ENCODE measurements at places on chromosomes 3 and 15.
A peak's percentile ranks its signal among the peaks of the same experiment; 100 is the strongest.

GRCh38 chr15:57730876-57731275 lies 24.4 kb downstream of the POLR2M start:
- H3K27me3 ChIP-seq, result no peaks in the 10 kb centered on the region
- H3K27ac ChIP-seq, result no peak overlapping the region
- peaks cover 16% of the 10 kb centered on the region for H3K4me1 ChIP-seq
- no peak for DNase-seq
- H3K36me3 ChIP-seq, result no peaks in the 10 kb centered on the region
- H3K4me3 ChIP-seq, result no peak overlapping the region

GRCh38 chr3:128484404-128485281 lies 8.4 kb downstream of the GATA2 start:
- peaks cover 96% of the 10 kb centered on the region for H3K4me1 ChIP-seq
- peak overlapping the region; percentile 94 for H3K27ac ChIP-seq
- peaks cover 100% of the 10 kb centered on the region for H3K27me3 ChIP-seq
- peaks cover 6% of the 10 kb centered on the region for H3K36me3 ChIP-seq
- H3K4me3 ChIP-seq, result peak overlapping the region; percentile 81
- DNase-seq, result no peak

GRCh38 chr3:110791995-110792686 lies 279.5 kb upstream of the NECTIN3 start:
- H3K4me1 ChIP-seq, result no peaks in the 10 kb centered on the region
- H3K27me3 ChIP-seq, result no peaks in the 10 kb centered on the region
- H3K4me3 ChIP-seq, result no peak overlapping the region
- no peak overlapping the region for H3K27ac ChIP-seq
- no peak for DNase-seq
- no peaks in the 10 kb centered on the region for H3K36me3 ChIP-seq

DNA sequence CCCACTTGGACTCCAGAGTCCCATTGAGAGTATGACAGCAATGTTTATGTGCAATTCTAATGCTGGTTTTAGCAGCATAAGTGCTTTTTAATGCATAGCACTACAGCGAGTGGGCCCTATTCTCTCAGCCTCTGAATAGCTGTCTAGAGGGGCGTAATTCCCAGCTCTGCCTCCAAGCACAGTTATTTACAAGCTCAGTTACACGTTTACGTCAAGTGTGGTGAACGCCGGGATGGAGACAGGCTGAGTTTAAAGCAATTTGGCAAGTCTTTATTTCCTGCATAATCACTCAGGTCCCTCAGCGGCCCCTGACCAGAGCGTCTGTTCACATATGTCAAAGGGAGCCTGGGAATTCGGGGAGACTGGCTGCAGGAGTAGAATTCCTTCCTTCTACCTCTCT lies 43.9 kb downstream of the SOX14 start:
- peaks cover 22% of the 10 kb centered on the region for H3K27me3 ChIP-seq
- no peak overlapping the region for H3K27ac ChIP-seq
- no peaks in the 10 kb centered on the region for H3K36me3 ChIP-seq
- no peaks in the 10 kb centered on the region for H3K4me1 ChIP-seq
- DNase-seq, result no peak
- no peak overlapping the region for H3K4me3 ChIP-seq

- H3K36me3 ChIP-seq, result no peaks in the 10 kb centered on the region
- H3K27ac ChIP-seq, result no peak overlapping the region
- no peak overlapping the region for H3K4me3 ChIP-seq
- H3K4me1 ChIP-seq, result no peaks in the 10 kb centered on the region
Observed at GRCh38 chr3:170027233-170028102, 10.3 kb upstream of the GPR160 start.

DNA sequence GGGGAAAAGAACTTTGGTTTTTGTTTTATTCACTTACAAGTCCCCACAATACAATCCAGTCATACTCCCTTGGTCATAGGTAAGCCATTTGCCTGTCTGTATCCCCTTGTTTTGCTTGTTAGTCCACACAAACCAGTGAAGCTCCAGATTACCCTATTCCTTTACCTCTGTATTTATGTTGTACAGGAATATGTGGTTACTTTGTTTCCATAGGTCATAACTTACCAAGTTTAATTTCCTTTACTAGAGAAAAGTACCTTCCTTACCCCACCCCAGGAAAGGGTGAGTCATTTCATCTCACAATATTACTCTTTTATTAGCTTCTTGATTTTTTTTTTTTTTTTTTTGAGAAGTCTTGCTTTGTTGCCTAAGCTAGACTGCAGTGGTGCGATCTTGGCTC lies 113.4 kb upstream of the LRRFIP2 start:
- H3K4me3 ChIP-seq, result no peak overlapping the region
- H3K27ac ChIP-seq, result no peak overlapping the region
- DNase-seq, result no peak
- H3K36me3 ChIP-seq, result peaks cover 59% of the 10 kb centered on the region
- no peaks in the 10 kb centered on the region for H3K27me3 ChIP-seq
- H3K4me1 ChIP-seq, result peaks cover 39% of the 10 kb centered on the region

DNA sequence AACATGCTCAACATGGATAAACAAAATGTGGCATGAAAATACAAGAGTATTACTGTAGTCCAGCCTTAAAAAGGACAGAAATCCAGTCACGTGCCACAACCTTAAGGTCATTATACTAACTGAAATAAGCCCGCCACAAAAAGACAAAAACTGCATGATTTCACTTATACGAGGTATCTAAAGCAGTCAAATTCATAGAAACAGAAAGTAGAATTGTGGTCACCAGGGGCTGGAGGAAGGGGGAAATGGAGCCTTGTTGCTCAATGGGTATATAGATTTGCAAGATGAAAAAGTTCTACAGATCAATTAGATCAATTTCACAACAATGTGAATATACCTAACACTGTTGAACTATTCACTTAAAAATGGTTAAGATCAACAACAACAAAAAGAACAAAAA lies 7.4 kb downstream of the GLB1 start:
- no peak overlapping the region for H3K27ac ChIP-seq
- H3K4me1 ChIP-seq, result peaks cover 24% of the 10 kb centered on the region
- no peak for DNase-seq
- H3K4me3 ChIP-seq, result no peak overlapping the region

- no peak overlapping the region for H3K4me3 ChIP-seq
- H3K27ac ChIP-seq, result no peak overlapping the region
- H3K4me1 ChIP-seq, result no peaks in the 10 kb centered on the region
- DNase-seq, result no peak
Observed at GRCh38 chr3:94513600-94513999, 450.7 kb downstream of the NSUN3 start.

Measured in left ventricle myocardium inferior (tissue), 1 donor.